ENCODE measurements at places on chromosomes 1 and 21. TPM values are rescaled to one million over a fixed set of nuclear protein-coding genes. Genes with fewer than 3 reads are reported as not detected.

The TOR1AIP2 gene
- 63.3 TPM for total RNA-seq

- no peaks in the 10 kb centered on the region for H3K36me3 ChIP-seq
- no peak overlapping the region for H3K27ac ChIP-seq
- DNase-seq: no peak
- H3K4me1 ChIP-seq: no peaks in the 10 kb centered on the region
Measured at GRCh38 chr1:66050123-66050522, 257.4 kb downstream of the PDE4B start.

The OPRD1 gene
- total RNA-seq: not detected

GRCh38 chr1:205610036-205610435 is 21.8 kb downstream of the ELK4 start:
- no peak overlapping the region for H3K4me3 ChIP-seq
- no peak overlapping the region for H3K27ac ChIP-seq
- H3K4me1 ChIP-seq: peaks cover 10% of the 10 kb centered on the region

DNA sequence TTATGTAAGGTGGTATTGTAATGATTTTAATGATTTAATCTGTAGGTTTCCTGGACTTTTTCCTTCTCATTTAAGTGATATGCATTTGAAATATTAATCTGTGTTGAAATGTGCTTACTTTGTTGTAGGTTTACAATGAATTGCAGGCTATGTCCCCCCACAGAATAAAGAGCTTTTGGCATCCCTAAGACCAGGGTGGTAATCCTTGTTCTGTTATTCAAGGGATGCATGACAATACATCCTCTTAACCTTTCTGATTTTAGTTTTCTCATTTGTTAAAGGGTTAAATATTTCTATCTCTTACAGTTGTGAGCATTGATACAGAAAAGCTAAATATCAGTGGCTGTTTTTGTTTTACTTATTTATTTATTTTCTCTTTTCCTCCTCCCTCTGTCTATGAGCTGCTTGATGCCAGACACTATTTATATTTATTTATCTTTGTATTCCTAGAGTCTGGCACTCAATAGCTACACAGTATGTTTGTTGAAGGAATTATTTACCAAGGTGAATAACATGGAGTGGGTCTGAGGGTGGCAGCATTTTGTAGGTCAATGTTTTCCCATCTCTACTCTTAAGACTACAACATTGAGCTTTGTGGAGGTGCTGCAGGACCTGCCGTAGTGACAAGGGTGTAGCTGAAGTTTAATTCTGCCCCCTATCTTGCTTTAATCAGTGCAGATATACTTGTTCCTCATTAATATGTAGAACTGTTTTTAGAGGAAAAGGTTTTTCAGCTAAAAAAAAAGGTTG is 19.9 kb upstream of the ADGRL2 start:
- H3K4me1 ChIP-seq: no peaks in the 10 kb centered on the region
- no peak overlapping the region for H3K27ac ChIP-seq
- no peaks in the 10 kb centered on the region for H3K27me3 ChIP-seq
- no peaks in the 10 kb centered on the region for H3K36me3 ChIP-seq
- H3K4me3 ChIP-seq: no peak overlapping the region

The S100A9 gene
- total RNA-seq: 129 TPM

DNA sequence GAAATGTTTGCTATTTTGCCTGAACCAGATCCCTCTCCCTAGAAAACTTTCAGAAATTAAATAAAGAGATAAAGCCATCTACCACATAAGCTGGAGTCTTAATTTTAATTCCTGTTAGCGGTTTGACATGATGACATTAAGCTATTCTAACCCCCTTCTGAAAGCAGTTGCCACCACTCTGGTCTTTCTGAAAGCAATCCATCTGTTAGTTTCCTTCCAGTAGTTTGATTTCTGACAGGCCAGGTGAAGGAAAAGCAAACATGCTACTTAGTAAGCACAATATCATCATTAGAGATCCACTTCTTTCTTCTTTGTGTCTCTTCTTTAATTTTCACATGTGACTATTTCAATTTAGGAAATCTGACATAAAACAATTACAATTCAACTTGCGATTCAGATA is 39.9 kb downstream of the RGL1 start:
- no peak overlapping the region for H3K4me3 ChIP-seq
- H3K36me3 ChIP-seq: peaks cover 7% of the 10 kb centered on the region
- no peak for DNase-seq
- H3K27me3 ChIP-seq: no peaks in the 10 kb centered on the region
- H3K27ac ChIP-seq: no peak overlapping the region

The TNFRSF9 gene
- total RNA-seq: not detected

The F13B gene
- total RNA-seq: not detected

DNA sequence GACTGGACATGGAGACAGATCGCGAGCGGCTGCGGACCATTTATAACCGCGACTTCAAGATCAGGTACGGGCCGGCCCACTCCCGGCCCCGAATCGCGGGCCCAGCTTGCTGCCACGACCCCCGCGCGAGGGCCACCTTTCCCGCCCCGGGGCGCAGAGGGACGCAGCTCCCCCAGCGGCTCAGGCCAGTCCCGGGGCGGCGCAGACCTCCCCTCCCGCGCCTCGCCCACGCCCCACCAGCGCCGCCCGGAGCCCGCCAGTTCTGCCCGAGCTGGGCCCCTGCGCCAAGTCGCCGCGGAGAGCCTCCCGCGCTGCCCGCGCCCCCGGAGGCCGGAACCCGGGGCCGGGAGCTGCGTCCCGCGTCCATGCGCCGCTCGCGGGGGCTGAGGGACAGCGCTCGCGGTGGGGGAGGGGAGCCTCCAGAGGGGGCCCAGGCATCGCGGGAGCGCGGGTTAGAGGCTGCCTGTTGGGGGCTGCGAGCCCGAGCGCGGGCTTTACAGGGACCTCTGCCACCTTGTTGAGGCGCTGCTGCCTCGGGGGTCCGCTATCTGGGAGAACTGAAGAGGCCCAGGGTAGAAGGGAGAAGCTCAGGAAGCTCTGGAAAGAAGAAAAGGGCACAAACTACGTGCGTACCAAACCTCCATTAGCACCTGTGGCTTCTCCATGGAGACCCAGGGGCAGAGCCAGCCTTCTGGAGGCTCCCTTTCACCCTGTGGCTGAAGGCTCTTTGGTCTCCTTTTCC is 698 bp downstream of the MOV10 start:
- no peaks in the 10 kb centered on the region for H3K27me3 ChIP-seq
- H3K36me3 ChIP-seq: peaks cover 31% of the 10 kb centered on the region
- peak overlapping the region; percentile 84 for H3K4me3 ChIP-seq
- peak; percentile 46 for DNase-seq
- peak overlapping the region; percentile 93 for H3K27ac ChIP-seq

GRCh38 chr1:55420026-55420425 is 204.9 kb upstream of the USP24 start:
- no peak for DNase-seq
- H3K27me3 ChIP-seq: no peaks in the 10 kb centered on the region

GRCh38 chr1:248714248-248714647 is 11.7 kb upstream of the OR14I1 start:
- H3K27me3 ChIP-seq: no peaks in the 10 kb centered on the region
- H3K36me3 ChIP-seq: no peaks in the 10 kb centered on the region
- H3K4me3 ChIP-seq: no peak overlapping the region
- H3K4me1 ChIP-seq: no peaks in the 10 kb centered on the region
- DNase-seq: no peak

GRCh38 chr1:205512059-205513045 is 7.9 kb downstream of the CDK18 start:
- no peak overlapping the region for H3K4me3 ChIP-seq
- H3K36me3 ChIP-seq: no peaks in the 10 kb centered on the region
- H3K4me1 ChIP-seq: peaks cover 76% of the 10 kb centered on the region
- H3K27me3 ChIP-seq: no peaks in the 10 kb centered on the region
- peak overlapping the region; percentile 66 for H3K27ac ChIP-seq
